ENCODE measurements at places on chromosomes 7 and 10.

- no peak for DNase-seq
Observed at GRCh38 chr10:58028597-58029366, 238.9 kb downstream of the IPMK start.

DNA sequence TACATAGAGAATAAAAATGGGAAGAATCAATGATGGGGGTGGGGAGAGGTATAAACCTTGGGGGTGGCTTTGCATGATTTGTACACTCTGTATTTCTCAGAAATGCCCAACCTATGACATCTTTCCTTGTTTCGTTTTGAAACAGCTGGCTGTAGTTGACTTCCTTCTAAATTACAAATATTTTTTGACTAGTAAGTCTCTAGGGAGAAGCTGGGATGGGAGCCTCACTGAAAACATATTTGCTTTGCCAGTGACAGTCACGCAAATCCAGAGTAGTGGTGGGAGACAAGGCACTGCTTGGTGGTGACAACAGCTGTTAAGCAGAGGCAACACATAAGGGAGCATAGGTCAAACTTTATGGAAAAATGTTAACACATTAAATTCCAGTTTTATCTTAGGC, 440.5 kb downstream of the SEMA3D start:
- DNase-seq: no peak

- DNase-seq: no peak
Observed at GRCh38 chr10:123272171-123272570, 118.0 kb downstream of the BUB3 start.

DNA sequence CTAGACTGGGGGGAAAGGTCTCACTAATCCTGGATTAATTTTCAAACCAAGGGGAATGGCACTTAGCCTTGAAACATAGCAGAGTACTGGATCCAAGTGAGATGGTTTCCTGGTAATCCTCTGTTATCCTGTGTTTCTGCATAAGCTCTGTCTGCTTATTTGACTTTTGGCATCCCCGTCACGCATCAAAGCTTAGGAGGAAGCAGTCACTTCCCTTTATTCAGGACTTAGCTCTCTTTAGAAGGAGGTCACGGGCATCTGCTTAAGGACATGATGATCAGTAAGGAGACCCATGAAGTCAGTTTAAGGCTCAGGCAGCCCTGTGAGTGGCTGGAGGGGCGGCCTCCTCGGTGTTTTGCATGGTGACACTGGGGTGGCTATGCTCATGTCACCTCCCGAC, 30.0 kb downstream of the TSPAN15 start:
- no peak for DNase-seq

- no peak for DNase-seq
Observed at GRCh38 chr7:80593869-80594586, 44.4 kb upstream of the CD36 start.

- DNase-seq: no peak
Observed at GRCh38 chr10:116115036-116115641, 157.9 kb downstream of the GFRA1 start.

- DNase-seq: no peak
Observed at GRCh38 chr7:3028071-3028757, 15.5 kb downstream of the CARD11 start.

DNA sequence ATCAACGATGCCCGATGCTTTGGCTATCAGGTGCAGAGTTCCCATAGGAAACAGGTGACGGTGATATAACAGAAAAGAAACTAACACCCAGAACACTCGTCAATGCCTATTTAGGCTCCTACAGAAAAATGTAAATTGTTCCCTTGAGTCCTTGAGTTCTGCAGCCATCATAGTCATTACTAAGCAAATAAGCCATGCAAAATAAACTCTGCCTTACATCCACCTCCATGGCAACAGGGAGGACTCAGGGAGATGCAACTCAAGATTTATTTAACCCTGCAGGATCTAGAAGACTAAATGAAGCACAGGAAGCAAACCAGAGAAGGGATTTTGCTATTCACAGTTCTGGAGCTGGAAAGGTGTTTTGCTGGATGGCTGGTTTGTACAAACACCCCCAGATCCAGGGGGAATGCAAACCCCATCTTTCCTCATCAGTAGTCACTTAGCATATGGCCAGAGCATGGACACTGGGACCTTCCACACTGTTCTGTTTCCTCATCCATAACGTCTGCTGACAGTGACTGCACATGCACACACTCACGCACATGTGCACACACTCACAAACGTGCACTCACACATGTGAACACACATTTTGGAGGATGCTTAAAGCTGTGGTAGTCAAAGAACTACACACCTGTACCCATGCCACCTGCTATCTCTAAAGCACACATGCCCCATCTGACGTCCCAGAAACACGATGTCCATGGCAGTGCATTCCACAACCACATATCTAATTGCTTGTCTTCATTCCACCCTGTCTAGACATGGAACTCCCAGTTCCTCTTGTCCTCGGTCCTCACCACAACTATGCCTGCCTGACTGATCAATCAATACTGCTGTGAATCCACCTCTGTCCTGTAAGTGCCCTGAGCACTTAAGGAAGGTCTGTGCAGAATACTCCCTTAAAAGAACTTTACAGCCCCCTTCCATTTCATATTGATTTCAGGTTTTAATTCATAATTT, 178.2 kb downstream of the COBL start:
- peak; percentile 97 for DNase-seq

Data from NCI-H526 (cell line).